ENCODE measurements at places on chromosomes 16 and 17.

- no peak for DNase-seq
These were observed 22.5 kb downstream of the XPO6 start for GRCh38 chr16:28189245-28189644.

- no peak for DNase-seq
These were observed 536.2 kb upstream of the ZFHX3 start for GRCh38 chr16:73584157-73584556.

DNA sequence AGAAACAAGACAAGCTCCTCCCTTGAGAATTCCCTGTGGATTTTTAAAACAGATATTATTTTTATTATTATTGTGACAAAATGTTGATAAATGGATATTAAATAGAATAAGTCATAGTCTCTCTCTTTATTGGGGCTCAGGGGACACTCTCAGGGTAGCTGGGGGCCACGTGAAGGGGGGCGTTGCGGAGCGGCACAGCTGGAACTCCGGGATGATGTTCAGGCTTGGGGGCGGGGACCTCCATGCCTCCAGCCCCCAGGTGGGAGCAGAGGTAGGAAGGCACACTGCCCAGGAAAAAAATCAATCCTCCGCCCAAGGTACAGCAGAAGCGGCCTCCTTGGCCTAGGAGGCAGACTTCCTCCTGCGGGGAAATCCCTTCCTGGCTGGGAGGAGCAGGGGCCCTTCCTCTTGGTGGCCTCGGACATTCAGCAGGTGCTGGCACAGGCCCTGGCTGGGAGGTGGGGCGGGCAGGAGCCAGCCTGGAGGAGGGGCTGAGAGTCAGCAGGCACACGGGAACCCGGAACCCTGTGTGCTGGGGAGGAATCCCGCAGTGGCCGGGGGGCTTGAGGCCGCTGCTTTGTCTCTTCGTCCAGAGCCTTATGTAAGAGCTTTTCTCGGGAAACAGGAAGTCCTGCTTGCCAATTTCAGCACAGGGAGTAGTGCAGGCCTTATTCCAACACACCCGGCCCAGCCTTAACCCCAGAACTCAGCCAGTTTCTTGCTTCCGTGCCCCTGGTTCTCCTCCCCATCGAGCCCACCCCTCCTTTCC lies 591 bp upstream of the TNFSF13 start:
- no peak for DNase-seq

DNA sequence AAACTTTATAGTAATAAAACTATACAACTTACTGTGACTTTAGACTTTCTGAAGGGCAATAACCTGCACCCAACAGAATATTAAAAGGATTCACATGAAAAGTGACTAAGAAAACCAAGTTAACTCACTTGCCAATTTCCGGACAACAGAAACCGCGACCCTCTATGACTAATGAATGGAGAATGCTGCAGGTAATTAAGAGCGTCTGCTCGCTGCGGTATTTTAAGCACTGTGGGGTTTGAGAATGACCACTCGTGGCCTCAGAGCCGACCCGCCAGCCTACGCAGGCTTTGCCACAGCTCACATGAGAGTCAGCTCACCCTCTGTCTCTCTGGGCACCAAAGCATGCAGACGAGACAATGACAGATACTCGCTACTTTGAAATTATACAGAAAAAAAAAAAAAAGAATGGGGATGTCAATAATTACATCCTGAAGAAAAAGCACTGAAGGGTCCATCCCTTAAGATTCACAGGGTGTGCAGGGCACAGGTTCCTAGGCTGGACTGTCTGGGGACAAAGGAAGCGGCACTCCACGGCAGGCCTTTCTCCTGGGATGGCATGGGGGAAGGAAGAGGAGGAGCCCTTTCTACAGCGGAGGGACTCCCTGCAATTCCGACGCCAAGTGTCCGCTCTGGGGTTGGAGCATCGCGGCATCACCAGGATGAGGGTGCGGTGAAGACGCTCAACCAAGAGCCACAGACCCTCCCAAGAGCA lies 35.0 kb downstream of the ZCCHC14 start:
- no peak for DNase-seq

GRCh38 chr16:872436-873242 lies 72.1 kb upstream of the GNG13 start:
- DNase-seq: no peak

DNA sequence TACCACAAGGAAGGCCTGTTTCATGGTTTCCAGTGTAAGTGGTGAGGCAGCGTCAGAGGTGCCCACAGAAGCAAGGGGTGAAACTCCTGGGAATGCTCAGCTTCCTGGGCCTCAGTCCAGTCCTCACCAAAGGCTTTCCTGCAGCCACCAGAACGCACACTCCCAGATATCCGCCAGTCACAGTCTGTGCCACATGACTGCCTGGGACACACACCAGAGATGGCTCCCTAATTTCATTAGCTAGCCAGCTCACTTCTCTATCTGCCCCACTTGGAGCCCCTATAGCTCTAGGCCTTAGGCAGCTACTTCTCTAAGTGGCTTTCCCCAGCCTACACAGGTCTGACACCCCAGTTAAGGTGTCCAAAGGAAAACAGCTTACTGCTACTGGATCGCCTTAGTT lies 77.0 kb downstream of the CYTH1 start:
- DNase-seq: no peak

DNA sequence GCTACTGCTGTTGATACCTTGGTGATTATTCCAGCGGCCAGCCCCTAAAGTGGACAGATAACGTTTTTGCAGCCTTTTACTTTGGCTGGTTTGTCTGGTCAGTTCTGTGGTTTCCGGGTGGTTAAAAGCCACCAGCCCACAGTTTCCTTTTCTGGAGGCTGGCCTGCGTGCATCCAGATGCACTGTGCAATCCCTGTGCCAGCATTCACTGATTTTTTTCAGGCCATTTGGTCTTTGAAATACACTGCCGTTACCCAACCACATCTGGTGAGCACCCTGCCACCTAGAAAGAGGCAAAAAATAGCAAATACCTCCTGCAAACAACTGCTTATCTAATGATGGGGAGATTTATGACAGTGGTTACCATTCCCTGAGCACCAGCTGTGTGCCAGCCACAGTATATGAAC lies 797 bp downstream of the NUDT7 start:
- DNase-seq: no peak

- DNase-seq: no peak
These were observed 43.8 kb downstream of the VAC14 start for GRCh38 chr16:70757183-70757582.

GRCh38 chr16:28219282-28219681 lies 7.5 kb upstream of the XPO6 start:
- no peak for DNase-seq

Measured in activated CD4-positive, CD25-positive, alpha-beta regulatory T cell treated with anti-CD3 and anti-CD28 coated beads, Interleukin-2, amount 50 U/mL, for 16 hours (primary cell).